ENCODE measurements at places on chromosomes 3 and 15. TPM values are rescaled to one million over a fixed set of nuclear protein-coding genes. Genes with fewer than 3 reads are reported as not detected.

ELL3 gene
- total RNA-seq = 1.5 TPM

OCA2 gene
- total RNA-seq = not detected

PLCB2 gene
- not detected for total RNA-seq

TM6SF1 gene
- 34.4 TPM for total RNA-seq

STRIT1 gene
- total RNA-seq = not detected

SACM1L gene
- total RNA-seq = 27.3 TPM

CSPG5 gene
- total RNA-seq = 0.26 TPM

SLITRK3 gene
- not detected for total RNA-seq

NPAP1 gene
- not detected for total RNA-seq

Data from dermis microvascular lymphatic vessel endothelial cell (primary cell).